ENCODE measurements at places on chromosomes 7 and 10.

GRCh38 chr10:22218448-22218847, 633 bp upstream of the EBLN1 start:
- DNase-seq: no peak

- no peak for DNase-seq
Observed at GRCh38 chr10:5108658-5109416, 14.6 kb downstream of the AKR1C3 start.

DNA sequence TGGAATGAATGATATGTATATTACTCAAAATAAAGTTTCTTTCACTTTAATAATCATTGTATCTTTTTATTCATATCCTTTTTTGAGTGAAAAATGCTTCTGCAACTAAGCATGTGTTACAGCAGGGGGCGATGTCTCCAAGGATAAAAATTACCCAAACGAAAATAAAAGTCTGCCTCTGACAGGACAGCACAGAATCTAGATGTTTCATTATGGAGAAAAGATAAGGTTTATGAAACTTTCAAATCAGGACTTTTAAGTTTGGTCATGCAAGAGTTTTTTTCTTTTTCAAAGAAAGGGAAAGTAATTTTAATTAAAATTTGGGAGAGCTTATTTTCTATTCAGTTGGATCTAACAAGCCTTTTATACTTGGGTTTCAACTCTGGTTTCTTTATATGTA, 48.4 kb downstream of the TES start:
- no peak for DNase-seq

DNA sequence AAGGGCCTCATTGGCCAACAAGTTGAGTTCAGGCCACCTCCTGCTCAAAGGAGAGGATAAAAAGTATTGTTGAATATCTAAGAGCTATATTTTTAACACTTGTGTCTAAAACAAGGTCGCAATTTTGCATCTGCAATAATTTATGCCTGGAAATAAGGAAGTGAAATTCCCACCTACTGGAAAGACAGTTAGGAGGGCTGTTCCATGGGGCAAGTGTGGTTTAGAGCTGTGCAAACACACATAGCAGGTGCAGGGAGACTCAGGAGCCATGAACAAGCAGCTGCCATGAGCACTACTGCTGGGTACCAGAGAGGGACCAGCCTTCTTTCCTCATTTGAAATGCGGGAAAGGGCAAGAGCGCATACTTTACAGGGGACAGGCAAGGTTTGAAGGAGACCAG, 35.5 kb upstream of the IKZF1 start:
- no peak for DNase-seq

- DNase-seq: peak; percentile 89
Observed at GRCh38 chr7:143380646-143381426, at the start of gene ZYX. TSS of gene ZYX (plus strand) at chr7:143381345. CDS start at chr7:143381572, 227 bp downstream.

DNA sequence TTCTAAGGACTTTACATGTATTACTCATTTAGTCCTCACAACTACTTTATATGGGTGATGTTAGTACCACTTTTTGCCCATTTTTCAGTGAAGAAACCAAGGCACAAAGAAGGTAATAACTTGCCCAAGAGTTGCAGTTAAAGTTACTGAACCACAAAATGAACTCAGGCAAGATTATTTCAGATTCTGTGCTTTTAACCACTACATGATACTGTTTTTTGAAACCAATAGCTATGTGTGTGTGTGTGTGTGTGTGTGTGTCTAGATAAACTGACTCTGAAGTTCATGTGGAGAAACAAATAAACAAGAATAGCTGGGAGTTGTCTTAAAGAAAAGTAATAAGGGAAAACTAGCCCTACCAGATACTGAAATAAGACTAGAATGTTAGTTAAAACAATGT, 60.8 kb upstream of the OIT3 start:
- DNase-seq: peak; percentile 43

DNA sequence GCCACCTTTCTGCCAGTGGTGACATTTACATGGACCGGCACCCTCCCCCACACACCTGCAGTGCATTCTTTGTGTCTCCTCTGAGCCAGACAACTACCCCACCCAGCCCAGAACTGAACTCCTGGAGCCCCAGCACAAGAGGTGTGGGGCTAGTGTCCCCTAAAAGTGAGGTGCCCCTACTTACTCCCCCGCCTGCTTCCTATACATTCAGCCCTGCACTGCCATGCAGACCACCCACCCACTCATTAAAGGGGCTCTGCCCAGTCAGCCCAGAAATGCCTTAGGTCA, 1.9 kb downstream of the SAP25 start:
- no peak for DNase-seq

GRCh38 chr7:2802504-2803341, 41.4 kb downstream of the GNA12 start:
- DNase-seq: no peak

DNA sequence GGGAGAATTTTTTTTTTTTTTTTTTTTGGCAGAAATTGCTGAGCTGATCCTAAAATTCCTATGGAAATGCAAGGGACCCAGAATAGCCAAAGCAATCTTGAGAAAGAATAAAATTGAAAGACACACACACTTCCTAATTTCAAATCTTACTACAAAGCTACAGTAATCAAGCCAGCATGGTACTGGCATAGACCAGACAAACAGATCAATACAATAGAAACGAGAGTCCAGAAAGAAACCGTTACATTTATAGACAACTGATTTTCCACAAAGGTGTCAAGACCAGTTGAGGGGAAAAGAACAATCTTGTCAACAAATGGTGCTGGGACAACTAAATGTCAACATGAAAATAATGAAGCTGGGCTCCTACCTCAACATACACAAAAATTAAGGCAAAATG, 34.5 kb downstream of the LARP4B start:
- DNase-seq: no peak

DNA sequence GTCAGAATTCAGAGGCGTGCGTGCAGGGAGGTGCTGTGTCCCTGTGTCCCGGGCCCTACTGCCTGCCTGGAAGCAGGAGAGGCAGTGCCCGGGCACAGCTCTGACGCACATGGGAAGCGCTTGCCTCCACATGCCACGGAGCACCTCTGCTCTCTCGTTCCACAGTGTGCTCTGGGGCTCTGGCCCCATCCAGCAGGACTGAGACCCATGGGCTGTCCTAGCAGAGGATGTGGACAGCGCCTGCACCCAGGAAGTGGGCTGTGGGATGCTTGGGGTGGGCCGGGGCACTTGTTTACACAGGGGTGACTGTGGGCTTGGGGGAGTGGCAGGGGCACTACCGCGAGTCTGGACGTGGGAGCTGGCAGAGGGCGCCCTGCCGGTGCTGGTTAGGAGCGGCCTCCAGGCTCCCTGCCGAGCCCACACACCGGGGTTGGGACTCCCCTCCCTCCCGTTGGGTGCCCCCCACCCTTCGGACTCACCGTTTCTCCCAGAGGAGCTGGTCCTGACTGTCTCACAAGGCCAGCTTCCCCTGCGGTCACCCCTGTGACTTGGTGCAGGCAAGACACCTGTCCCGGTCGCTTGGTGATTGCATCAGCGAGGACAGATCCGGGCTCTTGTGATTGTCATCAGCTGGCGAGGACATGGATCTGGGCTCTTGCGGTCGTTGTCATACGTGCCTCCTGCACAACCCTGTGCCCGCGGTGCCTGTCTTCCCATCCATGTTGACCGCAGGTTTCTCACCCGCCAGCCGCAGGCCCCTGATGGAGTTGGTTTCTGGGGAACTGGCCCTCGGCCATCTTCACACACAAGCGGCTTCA, 83.1 kb downstream of the NKX6-2 start:
- no peak for DNase-seq

GRCh38 chr10:102583435-102584417, 60.6 kb upstream of the TRIM8 start:
- peak; percentile 85 for DNase-seq

Data from smooth muscle cell of the brain vasculature (primary cell).